ENCODE measurements at places on chromosomes 6 and 20.
A peak's percentile ranks its signal among the peaks of the same experiment; 100 is the strongest.

GRCh38 chr6:142682985-142683384 lies 262.0 kb downstream of the HIVEP2 start:
- DNase-seq: no peak

DNA sequence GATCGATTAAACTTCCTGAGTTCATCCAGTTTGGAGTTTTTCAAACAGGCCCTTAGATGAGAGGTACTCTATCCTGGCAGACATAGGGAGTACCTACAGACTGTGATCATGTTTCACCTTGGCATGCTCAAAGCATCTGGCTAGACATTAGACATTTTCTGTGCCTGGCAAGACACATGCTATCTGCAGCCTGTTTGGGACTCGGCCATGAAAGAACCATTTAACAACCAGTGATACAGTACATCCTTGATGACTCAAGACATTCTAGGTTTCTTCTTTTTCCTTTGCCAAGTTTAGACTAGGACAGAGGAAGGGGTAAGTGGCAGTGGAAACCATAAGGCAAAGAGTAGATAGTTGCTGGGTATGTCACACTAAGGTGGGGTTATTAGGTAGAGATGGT lies 15.4 kb upstream of the PAQR8 start:
- no peak for DNase-seq

GRCh38 chr6:91654357-91654756 lies 1067.5 kb upstream of the MAP3K7 start:
- DNase-seq: no peak

DNA sequence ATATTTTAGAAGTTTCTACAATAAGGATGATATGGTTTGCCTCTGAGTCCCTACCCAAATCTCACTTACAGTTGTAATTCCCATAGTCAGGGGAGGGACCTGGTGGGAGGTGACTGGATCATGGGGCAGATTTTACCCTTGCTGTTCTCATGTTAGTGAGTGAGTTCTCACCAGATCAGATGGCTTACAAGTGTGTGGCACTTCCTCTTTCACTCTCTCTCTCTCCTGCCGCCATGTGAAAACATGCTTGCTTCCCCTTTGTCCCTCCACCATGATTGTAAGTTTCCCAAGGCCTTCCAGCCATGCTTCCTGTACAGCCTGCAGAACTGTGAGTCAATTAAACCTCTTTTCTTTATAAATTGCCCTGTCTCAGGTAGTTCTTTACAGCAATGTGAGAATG lies 527.5 kb upstream of the ID4 start:
- no peak for DNase-seq

- DNase-seq: peak; percentile 35
Measured at GRCh38 chr6:29531668-29532067, 27.9 kb downstream of the UBD start.

DNA sequence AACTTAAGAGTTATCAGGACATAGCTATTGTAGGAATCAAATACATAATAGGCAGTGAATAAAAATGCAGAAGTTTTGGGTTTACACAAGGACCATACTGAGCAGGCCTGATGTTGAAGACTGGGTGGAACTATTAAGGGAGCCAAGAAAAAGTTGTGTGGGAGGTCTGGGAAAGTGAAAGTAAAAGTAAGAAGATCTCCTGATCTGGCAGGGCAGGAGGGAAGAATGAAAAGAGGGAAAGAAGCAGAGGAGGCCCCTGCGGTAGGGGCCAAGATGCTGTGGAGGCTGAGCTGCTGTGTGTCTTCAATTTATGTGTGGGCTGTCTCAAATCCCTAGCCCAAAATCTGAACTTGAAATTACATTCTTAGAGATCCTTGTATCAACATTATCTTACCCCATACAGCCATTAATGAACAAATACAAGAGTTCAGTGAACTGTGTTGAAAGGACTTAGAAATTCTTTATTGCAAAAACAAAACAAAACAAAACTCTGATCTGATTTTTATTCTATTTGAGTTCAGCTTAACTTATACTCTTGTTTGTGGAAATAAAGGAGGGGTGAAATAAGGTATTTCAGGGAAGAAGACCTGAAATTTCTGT lies 1183.8 kb downstream of the HACE1 start:
- DNase-seq: no peak

DNA sequence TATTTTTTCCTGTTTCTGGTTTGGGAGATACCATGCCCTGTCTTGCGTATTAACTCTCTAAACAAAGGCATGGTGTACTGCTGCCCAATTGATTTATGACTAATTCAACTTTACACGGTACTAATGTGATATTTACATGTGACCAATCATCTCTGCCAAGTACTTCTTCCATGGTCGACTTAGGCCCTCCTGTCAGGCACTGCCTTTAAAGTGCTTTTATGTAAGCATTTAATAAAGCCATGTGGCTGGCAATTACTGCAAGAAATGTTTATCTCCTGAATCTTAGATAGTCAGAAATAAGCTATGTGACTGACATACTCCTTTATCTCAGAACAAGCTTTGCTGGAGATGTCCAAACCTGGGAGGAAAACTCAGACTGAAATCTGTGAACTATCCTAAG lies 323.4 kb downstream of the BTBD3 start:
- DNase-seq: no peak

- no peak for DNase-seq
Measured at GRCh38 chr20:8656335-8656734, 412.6 kb upstream of the PLCB4 start.

GRCh38 chr6:83702077-83702476 lies 6.8 kb downstream of the SNAP91 start:
- no peak for DNase-seq

- no peak for DNase-seq
Measured at GRCh38 chr6:137119196-137120104, 54.0 kb downstream of the IL22RA2 start.

- peak; percentile 79 for DNase-seq
Measured at GRCh38 chr20:24469894-24470745, 691 bp downstream of the SYNDIG1 start.

- DNase-seq: no peak
Measured at GRCh38 chr20:36441416-36441815, 99.9 kb upstream of the MYL9 start.

DNA sequence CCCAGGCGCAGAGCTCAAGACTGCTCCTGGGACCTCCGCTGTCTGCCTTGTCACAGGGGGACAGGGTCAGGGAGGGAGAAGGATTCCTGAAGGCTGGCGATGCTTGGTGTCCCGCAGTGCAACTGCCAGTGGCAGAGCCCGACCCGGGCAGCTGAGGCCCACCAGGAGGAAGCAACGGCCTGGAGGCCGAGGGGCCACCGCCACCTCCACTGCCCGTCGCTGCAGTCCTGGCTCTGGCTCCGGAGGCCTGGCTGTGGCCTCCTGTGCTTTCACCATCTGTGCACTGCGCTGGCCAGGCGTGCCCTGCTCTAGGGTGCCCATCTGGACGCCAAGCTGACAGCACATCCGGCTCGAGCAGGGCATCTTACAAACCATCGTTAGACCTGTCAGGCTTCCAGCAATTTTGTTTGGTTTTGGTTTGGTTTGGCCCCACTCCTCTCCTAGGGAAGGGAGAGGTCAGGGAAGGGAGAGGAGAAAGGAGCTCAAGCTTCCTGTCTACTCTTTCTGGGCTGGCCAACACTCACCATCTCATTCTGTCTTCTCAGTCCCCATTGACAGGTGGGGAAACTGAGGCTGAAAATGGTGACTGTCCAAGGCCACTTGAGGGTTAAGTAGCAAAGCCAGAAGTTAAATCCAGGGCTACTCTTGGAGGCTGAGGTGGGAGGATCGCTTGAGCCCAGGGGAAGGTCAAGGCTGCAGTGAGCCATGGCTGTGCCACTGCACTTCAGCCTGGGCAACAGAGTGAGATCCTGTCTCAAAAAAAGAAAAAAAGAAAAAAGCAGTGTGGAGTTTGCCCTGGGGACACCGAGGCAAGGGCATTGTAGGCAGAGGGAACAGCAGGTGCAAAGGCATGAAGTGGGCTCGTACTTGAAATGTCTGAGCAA lies 37.7 kb upstream of the NOL4L start:
- no peak for DNase-seq

GRCh38 chr6:35453236-35453635 lies 1.1 kb downstream of the FANCE start:
- no peak for DNase-seq

DNA sequence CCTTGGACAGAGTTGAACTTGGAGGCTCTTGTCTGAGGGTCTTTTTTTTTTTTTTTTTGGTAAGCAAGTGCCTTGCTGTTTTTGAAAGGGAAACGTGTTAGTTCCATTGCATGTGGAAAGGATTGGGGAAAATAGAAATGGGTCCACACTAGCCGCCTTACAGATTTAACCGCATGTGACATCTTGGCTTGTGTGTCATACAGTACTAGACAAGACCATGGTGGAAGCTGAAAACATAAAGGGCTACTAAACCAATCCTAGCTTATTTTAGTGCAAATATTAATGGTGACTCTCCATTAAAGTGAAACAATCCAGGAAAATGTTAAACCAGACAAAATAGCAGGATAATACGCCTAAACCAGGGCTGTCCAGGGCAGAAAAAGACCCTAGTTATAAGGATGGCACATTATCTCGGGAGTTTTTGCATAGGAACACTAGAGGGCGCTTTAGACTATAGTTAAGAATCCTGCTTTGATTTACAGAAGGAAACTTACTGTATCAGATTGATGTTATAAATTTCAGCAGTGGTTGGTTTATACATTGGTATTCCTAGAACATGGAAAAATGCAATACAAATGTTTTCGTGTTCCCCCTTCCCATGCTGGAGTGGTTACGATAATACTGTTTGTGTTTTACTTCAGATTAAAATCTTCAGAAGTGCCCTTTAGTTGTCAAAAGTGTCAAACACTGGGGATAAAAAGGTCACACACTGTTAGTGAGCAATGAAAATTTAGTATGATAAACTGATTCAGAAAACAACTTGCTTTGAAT lies 59.8 kb upstream of the DEK start:
- no peak for DNase-seq

GRCh38 chr6:75116946-75117345 lies 88.9 kb downstream of the COL12A1 start:
- no peak for DNase-seq

DNA sequence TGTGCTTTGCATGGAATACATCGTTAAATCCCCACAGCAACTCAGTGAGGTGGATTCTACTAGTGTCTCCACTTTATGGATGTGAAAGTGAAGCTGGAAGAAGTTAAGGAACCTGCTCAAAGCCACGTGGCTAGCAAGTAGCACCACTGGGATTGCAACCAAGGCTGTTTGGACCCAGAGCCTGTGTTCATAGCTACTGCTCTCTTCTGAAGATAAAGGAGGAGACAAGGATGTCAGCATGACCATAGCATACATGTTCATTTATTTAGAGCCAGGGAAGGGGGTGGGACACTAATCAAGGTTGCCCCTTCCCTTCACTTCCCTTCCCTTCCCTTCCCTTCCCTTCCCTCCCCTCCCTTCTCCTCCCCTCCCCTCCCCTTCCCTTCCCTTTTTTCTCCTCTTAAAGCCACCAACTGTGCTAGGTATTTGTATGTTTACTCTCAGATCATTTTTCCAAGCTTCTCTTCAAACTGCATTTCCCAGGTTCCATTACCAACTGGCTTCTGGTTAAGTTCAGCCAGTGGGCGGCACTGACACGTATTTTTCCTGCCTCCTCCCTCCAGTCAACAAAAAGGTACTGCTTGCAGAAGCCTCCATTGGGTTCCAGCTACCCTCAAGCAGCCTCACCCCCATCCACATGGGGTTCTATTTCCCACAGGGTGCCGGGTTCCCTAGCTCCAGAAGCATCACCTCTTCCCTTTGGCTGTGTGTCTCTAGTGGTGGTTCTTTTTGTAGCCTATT lies 134.9 kb downstream of the BCAS1 start:
- DNase-seq: peak; percentile 62

GRCh38 chr6:115706324-115706723 lies 354.4 kb downstream of the FRK start:
- DNase-seq: no peak

- no peak for DNase-seq
Measured at GRCh38 chr6:149608381-149608982, 40.0 kb downstream of the KATNA1 start.

GRCh38 chr6:160102956-160103824 lies 18.4 kb upstream of the SLC22A1 start:
- DNase-seq: peak; percentile 82

- DNase-seq: peak; percentile 75
Measured at GRCh38 chr6:158708239-158708638, 58.4 kb downstream of the SYTL3 start.

GRCh38 chr6:133894795-133895358 lies 6.0 kb downstream of the TCF21 start:
- no peak for DNase-seq

GRCh38 chr6:136607932-136608772 lies 57.9 kb upstream of the MAP7 start:
- peak; percentile 97 for DNase-seq

GRCh38 chr20:48405909-48406308 lies 421.9 kb downstream of the PREX1 start:
- DNase-seq: peak; percentile 84

DNA sequence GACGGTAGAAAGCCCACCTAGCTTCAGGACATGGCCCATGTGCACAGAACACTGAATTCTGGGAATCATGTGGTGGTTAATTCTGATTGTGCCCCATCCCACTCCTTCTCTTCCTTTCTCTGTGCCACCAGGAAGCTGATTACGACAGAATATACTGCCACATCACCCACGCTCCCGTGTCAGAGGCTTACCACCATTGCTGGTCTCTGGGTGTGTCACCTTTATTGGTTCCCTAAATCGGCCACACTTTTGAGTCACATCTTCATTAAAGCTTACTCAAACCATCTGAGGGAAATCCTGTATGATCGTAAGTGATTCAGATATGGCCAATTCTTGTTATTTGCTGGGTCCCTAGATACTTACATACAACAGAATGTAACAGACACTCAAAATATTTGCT lies 3.1 kb downstream of the TRMT6 start:
- no peak for DNase-seq

DNA sequence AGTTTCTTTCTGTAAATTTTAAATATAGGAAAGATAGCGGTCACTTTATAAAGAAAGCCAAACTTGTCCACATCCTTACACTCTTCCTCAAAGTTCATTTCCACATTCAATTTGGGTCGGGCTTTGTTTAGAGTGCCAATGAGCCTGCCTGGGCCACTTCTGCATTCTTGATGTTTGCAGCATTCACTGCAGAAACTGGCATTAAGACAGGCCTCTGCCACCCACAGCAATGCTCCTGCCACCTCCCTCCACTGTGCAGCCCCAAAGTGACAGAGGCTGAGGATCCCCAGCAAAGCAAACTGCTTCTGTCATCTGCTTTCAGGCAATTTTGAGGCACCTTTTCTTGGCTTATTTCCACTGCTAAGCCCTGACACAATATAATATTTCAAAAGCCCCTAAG lies 61.2 kb downstream of the TNFAIP3 start:
- no peak for DNase-seq

- DNase-seq: no peak
Measured at GRCh38 chr6:72955666-72956065, 269.6 kb downstream of the KHDC1L start.

GRCh38 chr6:82877213-82878195 lies 188.1 kb downstream of the UBE3D start:
- DNase-seq: no peak

DNA sequence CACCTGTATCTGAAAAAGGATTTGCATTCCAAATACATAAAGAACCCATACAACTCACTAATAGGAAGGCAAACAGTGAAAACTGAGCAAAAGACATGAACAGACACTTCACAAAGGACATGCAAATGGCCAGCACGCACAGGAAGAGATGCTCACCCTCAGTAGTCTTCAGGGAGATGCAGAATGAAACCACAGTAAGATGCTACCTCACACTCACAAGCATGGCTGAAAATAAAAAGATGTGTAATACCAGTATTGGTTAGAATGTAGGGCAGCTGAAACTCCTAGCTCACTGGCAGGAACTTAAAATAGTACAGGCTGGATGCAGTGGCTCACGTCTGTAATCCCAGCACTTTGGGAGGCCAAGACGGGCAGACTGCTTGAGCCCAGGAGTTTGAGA lies 64.6 kb downstream of the SNX5 start:
- DNase-seq: no peak

Data from endodermal cell (in vitro differentiated cells).